Stimulated activated CD4-positive, alpha-beta T cell treated with anti-CD3 and anti-CD28 coated beads, TNF-alpha, amount 100 ng/mL, for 24 hours (primary cell): ENCODE measurements at places on chromosomes 12 and 14.
A peak's percentile ranks its signal among the peaks of the same experiment; 100 is the strongest.

GRCh38 chr12:79932357-79932756, 2.5 kb downstream of the PPP1R12A start:
- DNase-seq, result no peak

DNA sequence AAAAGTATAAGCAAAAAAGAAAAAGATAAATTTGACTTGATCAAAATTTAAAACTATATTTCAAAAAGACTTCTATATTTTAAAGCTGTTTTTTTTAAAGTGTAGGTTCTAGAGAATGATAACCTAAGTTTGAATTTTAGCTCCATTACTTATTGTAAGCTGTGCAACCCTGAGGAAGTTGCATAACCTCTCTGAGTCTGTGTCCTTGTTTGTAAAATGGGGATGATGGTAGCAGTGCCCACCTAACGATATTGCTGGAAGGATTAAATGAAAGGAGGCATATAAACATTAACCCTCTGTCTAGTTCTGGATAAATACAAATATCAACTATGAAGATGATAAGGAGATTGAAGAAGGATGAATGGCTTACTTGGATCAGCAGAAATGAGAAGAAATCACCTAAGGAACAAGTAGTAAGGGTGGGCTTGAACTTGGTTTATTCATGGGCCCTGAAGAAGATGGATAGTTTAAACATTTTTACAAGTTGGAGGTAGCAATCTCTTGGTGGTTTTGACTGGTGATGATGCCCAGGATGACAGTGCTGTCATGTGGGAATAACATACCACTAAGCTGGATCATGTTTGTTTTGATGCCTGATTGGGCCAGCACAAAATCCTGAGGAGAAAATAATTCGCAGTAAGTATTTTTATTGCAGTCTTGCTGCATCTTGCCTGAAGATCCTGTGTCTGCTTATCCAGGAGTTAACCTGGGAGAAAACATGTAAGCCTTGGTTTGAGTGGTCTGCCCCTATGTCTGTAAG, 35.0 kb downstream of the TXNRD1 start:
- no peak for DNase-seq

- no peak for DNase-seq
Observed at GRCh38 chr12:129903956-129904829, at the start of gene TMEM132D. TSS of gene TMEM132D (minus strand) at chr12:129904025.

GRCh38 chr12:87995581-87996178, 33.5 kb downstream of the C12orf50 start:
- peak; percentile 15 for DNase-seq

DNA sequence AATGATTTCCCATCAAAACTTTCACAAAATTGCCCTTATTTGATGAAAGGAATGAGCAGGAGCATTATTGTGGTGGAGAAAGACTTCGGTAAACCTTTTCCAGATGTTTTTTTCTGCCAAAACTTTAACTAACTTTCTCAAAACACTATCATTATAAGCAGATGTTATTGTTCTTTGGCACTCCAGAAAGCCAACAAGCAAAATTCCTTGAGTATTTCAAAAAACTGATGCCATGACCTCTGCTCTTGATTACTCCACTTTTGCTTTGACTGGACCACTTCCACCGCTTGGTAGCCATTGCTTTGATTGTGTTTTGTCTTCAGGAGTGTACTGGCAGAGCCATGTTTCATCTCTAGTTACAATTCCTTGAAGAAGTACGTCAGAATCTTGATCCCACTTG, 29.7 kb upstream of the RAB21 start:
- no peak for DNase-seq

GRCh38 chr14:105474483-105475268, at the start of gene CRIP2:
TSS of gene CRIP2 (plus strand) at chr14:105474821. CDS start at chr14:105474863, 42 bp downstream.
- no peak for DNase-seq

DNA sequence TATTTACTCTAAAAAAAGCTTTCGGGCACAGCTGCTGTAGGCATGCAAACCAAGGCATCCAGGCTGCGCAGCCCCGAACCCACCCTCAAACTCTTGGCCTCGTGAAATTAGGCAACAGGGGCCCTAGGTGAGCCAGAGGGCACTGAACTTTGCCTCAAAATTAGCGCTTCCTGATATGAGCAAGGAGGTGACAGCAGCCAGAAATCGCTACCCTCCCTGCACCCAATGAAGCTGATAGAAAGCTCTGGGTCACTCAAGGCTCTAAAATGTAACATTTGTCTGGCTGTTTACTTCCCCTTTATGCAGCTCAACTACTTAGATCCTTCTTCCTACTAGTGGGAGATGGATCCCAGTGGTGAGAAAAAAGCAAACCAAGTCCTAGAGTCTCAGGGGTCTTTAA, 61.8 kb downstream of the PITPNM2 start:
- no peak for DNase-seq

DNA sequence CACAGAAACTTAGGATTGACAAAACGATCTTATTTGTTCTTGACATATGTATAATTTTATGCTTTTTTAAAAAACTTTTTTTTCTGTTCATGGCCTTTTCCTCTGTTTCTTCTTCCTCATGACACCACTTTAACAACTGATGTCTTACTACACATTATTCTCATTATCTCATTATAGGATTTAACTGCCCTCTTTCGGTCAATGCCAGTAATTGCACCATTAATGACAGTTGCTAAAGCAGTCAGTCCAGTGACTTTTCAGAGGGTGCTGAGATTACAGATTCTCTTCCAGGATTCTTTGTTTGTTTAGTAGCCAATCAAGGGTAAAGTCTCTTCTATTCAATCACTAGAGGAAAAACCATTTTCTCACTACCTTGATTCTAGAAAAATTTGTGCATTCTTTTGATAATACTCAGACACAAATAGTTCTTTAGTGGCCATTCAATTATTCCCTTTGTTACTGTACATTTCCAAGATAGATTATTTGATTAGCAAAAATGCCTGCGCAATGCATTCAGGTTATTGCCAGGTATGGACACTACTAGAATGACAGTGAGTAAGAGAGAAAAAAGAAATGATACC, 50.1 kb downstream of the KLRG1 start:
- DNase-seq, result no peak

DNA sequence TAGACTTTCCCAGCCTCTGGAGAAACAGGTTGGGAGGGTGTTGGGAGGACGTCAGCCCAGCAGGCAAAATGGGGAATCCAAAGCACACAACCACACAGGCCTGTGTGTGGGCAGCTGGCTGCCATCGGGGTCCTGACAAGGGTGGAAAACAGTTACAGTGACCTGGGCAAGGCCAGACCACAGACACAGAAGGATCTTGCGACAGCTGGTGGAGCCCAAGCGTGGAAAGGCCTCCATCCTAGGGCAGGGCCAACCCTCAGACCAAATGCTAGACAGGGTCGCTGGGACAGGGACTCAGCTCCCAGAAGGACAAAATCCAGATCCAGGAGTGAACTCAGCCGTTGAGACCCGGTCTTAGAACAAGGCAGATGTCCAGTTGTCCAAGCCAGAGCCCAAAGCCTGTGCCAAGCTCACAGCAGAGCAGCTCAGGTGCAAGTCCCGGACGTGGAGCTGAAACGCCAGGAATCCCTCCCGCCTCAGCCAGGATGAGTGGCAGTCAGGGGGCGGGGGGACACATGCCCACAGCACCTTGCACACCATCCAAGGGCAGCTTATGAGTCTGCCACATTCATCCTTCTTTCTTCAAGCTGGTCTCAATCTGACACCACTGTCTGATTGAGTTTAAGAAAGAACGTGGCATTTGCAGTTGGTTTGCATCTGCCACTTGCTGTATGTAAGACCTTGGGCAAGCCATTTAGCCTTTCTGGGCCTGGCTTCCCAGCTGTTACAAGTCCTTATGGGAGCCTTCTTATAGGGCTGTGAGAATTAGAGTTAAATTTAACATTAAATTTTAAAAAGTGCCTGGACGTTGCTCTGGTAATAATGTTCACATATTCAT, 37.6 kb downstream of the DEGS2 start:
- no peak for DNase-seq

- no peak for DNase-seq
Observed at GRCh38 chr12:104699489-104700190, 242.9 kb downstream of the CHST11 start.

DNA sequence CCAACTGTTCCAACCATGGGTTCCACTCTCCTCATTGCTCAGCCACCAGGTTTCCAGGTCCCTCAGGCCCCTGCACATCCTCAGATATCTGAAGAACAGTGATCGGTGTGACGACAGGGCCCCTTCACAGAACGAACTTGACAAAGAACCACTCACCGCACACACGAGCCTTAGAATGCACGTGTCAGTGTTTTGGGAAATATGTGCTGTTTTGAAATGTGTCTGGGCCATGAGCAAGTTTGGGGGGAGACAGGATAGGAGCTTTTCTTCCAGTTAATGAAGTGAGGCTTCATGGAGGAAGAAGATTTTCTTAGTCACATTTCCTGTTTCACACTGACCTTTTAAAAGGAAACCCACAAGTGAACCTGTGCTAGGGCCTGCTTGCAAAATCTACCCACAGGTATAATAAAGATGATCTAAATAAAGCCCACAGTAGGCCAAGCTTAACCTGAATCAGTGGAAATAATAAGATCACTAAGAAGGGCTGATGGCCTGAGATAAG, 58.6 kb downstream of the ZFP36L1 start:
- peak; percentile 9 for DNase-seq

- DNase-seq, result no peak
Observed at GRCh38 chr12:29503283-29503682, 5.8 kb upstream of the OVCH1 start.

DNA sequence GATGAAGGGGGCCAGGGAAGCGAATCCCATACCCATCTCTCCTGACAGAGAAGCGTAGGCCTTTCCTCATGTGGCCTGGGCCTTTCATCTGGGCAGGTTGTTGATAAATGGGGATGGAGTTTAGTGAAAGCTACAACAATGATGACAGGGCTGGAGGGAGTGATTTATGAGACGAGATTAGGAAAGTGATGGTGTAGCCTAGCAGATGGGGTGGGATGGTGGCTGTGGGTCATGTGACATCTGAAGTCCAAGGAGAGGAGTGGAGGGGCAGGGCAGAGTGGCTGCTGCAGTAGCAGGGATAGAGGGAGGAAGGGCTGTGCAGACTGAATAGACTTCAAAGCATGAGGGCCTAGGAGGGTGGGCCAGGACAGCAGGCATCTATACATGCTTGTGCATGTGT, 85.5 kb downstream of the ADCK1 start:
- DNase-seq, result no peak

DNA sequence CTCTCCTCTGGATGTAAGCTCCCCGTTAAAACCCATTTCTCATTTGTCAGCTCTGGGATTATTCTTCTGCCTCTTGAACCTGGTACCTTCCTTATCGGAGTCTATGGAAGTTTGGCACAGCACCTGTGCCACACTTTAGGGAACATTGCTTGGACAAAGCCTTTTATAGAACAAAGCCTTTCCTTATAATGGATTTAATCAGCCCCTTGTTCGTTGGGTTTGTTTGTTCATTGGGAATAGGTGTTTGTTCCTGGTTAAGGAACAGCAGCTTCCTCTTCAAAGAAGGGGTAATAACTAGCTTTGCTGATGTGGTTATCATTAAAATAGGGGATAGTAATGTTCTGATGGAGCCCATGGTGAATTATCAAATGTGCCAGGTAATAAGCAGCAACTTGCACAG, 70.4 kb downstream of the NRXN3 start:
- DNase-seq, result no peak

DNA sequence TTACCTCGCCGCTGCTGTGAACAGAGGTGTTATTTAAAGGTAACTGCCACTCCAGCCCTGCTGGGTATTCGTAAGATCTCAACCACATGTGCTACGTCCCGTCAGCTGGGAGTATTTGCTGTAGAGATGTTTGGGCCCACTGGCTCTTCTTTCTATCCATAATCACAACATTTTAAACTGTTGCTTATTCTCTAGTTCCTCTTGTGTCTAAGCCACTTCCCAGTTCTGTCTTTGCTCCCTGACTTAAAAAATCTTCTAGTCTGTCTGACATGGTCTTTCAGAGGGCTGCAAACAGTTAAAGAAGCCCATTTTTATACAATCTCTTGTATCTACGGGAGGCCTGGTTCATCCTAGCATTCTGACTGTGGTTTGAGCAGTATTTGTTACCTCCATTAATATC, 33.2 kb upstream of the HELB start:
- DNase-seq, result no peak

DNA sequence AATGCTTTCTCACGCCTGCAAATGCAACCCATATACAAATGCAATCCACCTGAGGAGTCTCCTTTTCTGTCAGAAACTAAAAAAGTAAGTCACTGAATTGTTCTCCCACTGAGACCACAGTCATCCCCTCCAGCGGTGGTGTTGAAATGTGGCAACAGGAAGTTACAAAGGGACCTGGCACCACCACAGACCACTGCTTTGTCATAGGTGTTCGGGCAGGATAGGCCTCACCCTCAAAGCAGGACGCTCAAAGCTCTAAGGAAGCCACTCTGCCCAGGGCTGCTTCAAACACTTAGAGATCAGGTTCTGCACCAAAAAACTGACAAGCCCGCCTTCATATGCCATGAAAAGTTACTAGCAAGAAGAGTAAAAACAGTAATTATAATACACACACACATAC, 11.3 kb downstream of the PHLDA1 start:
- DNase-seq, result peak; percentile 46

DNA sequence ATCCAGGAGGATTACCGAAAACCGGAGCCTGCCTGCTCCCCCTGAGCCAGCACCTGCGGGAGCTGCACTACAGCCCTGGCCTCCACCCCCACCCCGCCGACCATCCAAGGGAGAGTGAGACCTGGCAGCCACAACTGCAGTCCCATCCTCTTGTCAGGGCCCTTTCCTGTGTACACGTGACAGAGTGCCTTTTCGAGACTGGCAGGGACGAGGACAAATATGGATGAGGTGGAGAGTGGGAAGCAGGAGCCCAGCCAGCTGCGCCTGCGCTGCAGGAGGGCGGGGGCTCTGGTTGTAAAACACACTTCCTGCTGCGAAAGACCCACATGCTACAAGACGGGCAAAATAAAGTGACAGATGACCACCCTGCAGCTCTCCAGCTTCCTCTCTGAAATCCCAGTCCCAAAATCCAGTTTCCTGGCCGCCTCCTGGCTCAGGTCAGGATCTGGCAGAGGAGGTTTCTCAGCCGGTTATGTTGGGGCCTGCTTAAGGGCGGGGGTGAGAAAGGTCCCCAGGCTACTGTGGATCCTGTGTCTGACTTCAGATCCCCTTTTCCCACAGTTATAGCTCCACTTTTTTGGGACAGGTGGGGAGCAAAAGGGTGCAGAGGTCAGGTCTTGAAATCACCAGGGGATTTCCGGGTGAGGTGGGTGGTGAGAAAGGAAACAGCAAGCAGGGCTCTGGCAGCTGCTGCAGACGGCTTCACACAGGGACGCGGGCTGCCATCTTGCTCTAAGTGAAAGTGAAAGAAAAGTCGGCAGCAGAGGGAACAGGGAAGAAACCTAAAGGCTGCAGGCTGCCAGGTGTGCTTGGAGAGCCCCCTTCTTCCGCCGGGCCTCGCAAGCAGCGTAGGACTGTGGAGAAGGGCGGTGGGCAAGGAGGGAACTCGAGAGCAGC, at the start of gene TAPBPL:
TAPBPL (plus strand) TSS at position 695 of the 897 bp plus-strand sequence. CDS start 207 bp downstream, outside the sequence.
- DNase-seq, result peak; percentile 67

GRCh38 chr12:130198026-130198662, 35.9 kb downstream of the FZD10 start:
- DNase-seq, result no peak
